ENCODE measurements at places on chromosomes 13 and 19.

GRCh38 chr13:21046203-21046602 lies 15.2 kb downstream of the LATS2 start:
- DNase-seq, result no peak
- H3K4me1 ChIP-seq, result peaks cover 99% of the 10 kb centered on the region
- peak overlapping the region; percentile 79 for H3K27ac ChIP-seq

DNA sequence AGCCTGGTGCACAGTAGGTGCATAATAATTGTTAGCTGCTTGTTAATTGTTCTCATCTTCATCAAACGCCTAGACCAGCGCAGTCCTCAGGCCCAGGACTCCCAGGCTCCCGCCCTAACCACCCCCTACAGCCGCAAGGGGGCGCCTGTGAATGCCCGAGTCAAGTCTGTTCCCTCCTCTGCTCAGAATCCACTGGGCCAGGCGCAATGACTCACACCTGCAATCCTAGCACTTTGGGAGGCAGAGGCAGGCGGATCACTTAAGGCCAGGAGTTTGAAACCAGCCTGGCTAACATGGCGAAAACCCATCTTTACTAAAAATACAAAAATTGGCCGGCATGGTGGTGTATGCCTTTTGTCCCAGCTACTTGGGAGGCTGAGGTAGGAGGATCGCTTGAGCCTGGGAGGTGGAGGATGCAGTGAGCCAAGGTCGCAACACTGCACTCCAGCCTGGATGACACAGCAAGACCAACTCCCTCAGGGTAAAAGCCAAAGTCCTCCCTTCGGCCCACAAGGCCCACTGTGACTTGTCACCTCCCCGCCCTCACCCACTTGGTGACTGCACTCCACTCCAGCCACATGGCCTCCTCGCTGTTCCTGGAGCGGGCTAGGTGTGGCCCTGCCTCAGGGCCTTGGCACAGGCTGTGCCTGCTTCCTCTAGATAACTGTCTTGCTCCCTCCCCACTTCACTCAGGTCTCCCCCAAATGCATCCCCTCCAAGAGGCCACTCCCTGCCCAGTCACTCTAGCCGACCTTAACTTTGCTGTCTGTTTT lies 9.1 kb downstream of the ZNF653 start:
- no peak overlapping the region for H3K27ac ChIP-seq
- H3K36me3 ChIP-seq, result peaks cover 17% of the 10 kb centered on the region
- H3K27me3 ChIP-seq, result no peaks in the 10 kb centered on the region
- no peak overlapping the region for H3K4me3 ChIP-seq
- H3K4me1 ChIP-seq, result peaks cover 5% of the 10 kb centered on the region
- DNase-seq, result no peak

- no peak for DNase-seq
- H3K4me3 ChIP-seq, result no peak overlapping the region
- no peaks in the 10 kb centered on the region for H3K36me3 ChIP-seq
Measured at GRCh38 chr19:13597640-13598039, 91.4 kb upstream of the CACNA1A start.

DNA sequence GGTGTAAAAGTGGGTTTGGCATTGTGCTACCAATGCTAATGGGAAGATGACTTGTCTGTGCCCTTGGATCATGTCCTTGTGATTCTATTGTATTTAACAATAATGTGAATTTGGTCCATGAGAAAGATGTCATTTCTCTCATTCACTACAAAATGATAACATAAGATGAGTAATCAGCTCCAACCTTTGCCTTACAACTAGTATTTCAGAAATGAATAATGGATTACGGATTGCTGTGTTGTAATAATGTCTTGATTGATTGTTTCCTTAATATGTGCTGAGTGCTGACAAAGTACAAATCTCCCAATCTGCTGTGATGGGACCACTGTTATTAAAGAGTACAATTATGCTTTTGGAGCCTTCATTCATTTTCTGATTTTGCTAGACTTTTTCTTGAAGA lies 375.0 kb downstream of the PCDH9 start:
- no peaks in the 10 kb centered on the region for H3K36me3 ChIP-seq
- no peak for DNase-seq
- H3K4me3 ChIP-seq, result no peak overlapping the region
- H3K27me3 ChIP-seq, result no peaks in the 10 kb centered on the region
- no peak overlapping the region for H3K27ac ChIP-seq
- H3K4me1 ChIP-seq, result no peaks in the 10 kb centered on the region

- H3K4me1 ChIP-seq, result peaks cover 13% of the 10 kb centered on the region
- H3K36me3 ChIP-seq, result peaks cover 42% of the 10 kb centered on the region
- no peaks in the 10 kb centered on the region for H3K27me3 ChIP-seq
- DNase-seq, result no peak
- peak overlapping the region; percentile 78 for H3K4me3 ChIP-seq
Measured at GRCh38 chr19:18541992-18542940, 1.1 kb downstream of the FKBP8 start.

Data from esophagus muscularis mucosa (tissue), 4 donors.